ENCODE measurements at places on chromosomes 2 and 18.

- no peak for DNase-seq
Observed at GRCh38 chr2:215833531-215834162, 179.7 kb downstream of the MREG start.

GRCh38 chr2:219714681-219715400 lies 87.4 kb downstream of the SLC4A3 start:
- no peak for DNase-seq

DNA sequence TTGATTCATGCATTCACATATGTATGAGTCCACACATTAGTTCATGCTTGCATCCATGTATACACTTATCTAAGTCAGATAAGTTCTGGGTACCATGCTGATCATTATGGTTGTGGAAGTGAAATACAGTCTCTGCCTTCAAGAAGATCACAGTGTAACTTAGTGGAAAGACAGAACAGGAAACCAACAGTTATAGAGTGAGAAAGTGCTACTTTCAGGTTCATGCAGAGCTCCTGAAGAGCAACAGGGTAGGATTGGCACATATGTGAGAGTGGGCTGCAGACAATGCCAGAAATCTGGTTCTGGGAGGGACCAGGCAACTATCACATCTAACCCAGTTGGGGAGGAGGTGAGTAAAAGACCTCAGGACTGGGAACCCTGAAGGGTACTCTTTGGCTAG lies 35.4 kb upstream of the PGAP1 start:
- DNase-seq: no peak

GRCh38 chr18:8537400-8537799 lies 71.8 kb upstream of the RAB12 start:
- no peak for DNase-seq

DNA sequence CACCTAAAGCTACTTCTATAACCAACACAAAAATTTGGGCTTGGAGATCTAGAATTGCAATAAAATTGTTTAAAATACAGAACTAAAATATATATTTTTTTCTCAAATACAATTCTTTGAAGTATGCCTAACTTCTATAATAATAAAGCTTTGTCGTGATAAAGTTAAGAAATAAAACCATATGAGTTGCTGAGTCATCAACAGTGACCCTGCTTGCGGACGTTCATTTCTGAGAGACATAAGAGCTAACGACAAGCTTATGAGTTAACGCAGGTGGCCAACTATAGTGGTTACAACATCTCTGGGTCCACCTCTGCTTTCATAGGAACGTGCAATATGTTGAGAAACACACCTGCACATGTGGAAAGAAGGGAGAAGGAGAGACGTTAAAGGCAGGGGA lies 407.1 kb upstream of the SLC14A2 start:
- no peak for DNase-seq

DNA sequence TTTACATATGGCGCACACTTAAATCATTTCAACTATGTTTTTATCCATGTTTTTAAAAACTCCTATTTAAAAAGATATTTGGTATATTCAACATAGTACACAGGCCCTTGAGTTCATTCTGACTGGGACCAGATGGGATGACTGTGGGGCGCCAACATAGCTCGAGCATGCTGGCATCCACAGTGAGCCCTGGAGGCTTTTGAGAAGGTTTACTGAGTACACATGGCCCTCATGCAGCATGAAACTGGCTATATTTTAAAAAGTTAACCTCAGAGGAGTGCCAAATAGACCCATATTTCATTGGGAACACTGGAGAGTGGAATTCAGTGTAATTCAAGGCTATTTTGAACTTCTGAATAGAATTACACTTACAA lies 83.6 kb downstream of the CCDC85A start:
- no peak for DNase-seq

GRCh38 chr2:240233885-240234502 lies 93.5 kb upstream of the OTOS start:
- no peak for DNase-seq

- DNase-seq: no peak
Observed at GRCh38 chr2:85213901-85214512, 80.8 kb downstream of the TCF7L1 start.

DNA sequence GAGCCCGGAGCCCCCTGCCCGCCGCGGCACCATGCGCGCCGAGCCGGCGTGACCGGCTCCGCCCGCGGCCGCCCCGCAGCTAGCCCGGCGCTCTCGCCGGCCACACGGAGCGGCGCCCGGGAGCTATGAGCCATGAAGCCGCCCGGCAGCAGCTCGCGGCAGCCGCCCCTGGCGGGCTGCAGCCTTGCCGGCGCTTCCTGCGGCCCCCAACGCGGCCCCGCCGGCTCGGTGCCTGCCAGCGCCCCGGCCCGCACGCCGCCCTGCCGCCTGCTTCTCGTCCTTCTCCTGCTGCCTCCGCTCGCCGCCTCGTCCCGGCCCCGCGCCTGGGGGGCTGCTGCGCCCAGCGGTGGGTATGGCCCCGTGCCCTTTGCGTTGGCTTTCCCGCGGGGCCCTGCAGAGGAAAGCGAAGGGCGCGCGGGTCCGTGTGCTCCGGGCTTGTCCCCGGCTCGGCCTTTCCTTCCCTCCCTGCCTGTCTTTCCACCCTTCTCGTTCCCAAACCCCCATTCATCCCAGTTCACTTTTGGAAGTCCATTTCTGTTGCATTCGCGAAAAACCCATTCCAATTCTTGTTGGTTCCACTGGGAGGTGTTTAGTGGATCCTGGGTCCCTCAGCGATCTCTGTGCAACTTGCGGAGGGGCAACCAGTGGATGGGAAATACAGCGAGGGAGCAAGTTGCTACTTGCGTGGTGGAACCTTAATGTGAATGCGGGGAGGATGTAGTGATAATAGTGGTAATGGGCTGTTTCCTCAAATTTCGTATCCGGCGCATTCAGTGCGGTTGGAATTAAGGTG lies 599 bp downstream of the ADAM23 start:
- DNase-seq: no peak

DNA sequence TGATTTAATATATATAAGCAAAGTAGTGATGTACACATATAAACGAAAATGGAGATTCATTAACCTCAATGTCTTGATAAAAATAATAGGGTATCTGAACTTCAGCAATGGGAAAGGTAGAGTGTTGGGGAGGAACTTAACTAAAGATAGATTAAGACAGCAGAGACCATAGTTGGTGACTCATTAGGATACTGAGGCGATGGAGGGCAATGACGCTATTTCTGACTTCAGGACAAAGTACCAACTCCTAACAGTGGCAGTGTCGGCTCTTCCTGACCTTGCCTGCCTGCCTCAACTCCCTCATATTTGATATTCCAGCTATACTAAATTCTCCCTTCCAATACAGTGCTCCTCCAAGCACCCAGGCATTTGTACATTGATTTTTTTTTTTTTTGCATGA lies 98.6 kb downstream of the CDH2 start:
- DNase-seq: no peak

- no peak for DNase-seq
Observed at GRCh38 chr2:152413228-152414030, 78.5 kb downstream of the FMNL2 start.

GRCh38 chr2:53753041-53753440 lies 14.6 kb upstream of the CHAC2 start:
- DNase-seq: no peak

GRCh38 chr2:213252206-213252605 lies 32.1 kb upstream of the SPAG16 start:
- no peak for DNase-seq

DNA sequence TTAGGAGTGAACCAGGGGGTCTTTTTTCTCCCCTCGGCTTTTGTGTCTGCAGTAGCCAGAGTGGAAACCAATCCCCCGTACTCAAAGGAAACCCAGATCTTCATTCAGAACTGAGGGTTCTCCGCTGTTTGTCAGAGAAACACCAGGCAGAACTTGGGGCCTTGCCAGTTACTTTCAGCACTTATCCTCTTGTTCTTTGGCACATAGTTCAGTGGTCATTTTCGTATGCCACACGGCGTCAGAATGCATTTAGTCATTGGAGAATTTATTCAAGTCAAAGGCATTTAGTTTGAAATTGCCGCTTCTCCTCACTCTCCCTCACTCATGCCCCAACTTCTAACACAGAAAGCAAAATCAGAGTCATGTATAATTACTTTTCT lies 102.9 kb downstream of the CABLES1 start:
- DNase-seq: no peak

GRCh38 chr2:164794016-164794415 lies 47.6 kb downstream of the COBLL1 start:
- DNase-seq: no peak

DNA sequence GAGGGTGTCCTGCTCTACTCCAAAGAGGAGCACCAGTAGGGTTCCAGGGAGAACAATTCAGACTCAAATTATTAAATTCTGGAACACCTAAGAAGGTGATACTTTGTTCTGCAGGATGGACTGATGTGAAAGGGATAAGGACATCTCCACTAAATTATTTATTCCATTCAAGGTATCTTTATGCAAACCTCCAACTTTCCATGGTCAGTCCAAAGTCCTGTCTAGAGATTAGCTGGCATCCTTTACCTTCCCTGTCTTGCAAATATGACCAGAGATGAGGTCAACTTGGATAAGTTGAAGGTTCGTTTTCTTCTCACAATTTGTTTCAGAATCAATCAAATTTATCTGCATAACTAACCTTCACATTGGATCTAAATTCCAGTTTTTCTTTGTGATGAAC lies 8.7 kb upstream of the ZBTB14 start:
- DNase-seq: no peak

GRCh38 chr2:23689131-23689700 lies 237.7 kb downstream of the ATAD2B start:
- DNase-seq: no peak

DNA sequence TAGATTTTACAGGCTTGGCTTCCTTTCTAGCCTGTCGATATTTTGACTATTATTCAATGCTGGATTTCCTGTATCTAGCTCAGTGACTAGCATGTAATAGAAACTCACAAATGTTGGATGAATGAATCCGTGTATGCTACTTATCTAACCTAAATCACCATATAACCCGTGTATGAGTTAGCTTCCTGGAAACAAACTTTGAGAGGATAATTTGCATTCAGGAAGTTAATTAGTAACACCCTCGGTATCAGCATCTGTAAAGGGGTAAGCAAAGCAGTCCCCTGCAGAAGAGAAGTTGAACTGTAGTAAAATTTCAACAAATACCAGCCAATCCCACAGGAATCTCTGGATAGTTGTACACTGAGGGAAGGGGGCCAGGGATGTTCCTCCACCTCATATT lies 269.4 kb upstream of the LRATD1 start:
- no peak for DNase-seq

DNA sequence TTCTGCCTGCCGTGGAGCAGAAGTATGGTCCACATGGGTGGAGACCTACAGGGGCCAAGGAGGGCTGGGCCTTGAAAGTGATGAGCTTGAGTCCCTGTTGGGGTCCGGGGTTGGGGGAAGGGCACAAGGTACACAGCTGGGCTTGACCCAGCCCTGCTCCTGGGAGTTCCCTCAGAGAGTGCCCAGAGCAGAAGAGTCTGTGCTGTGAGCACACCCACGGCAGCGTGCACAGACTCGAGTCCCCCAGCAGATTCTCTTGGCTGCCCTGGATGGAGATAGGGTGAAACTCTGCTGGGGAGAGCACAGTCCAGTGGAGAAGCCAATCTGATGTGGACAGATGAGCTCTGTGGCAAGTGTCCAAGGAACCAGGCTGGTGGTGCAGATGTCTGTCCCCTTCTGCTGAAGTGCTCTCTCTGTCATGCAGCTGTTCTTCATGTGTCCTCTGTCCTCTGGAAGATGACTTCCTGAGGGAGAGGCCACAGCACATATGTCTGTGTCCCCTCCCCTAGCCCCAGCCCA lies 27.5 kb downstream of the INPP4A start:
- DNase-seq: no peak

DNA sequence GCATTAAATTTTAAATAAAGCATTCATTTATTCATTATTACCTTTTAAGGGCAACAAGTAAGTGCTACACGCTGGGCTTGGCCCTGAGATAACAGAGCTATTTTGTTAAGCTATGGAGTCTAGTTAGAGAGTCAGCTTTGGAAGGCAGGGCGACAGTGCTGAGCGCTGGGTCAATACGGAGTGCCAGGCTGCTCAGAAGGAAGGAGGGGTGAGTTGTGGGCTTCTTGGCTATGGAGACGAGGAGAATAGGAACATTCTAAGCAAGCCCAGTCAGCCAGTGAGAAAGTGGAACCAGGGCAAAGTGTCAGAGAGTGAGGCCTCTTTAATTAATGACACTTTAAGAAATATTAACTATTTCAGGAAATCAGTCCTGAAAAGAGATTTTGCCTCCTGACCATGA lies 288.4 kb downstream of the LRRTM1 start:
- DNase-seq: no peak

- DNase-seq: no peak
Observed at GRCh38 chr2:231752061-231752460, 29.0 kb downstream of the PDE6D start.

DNA sequence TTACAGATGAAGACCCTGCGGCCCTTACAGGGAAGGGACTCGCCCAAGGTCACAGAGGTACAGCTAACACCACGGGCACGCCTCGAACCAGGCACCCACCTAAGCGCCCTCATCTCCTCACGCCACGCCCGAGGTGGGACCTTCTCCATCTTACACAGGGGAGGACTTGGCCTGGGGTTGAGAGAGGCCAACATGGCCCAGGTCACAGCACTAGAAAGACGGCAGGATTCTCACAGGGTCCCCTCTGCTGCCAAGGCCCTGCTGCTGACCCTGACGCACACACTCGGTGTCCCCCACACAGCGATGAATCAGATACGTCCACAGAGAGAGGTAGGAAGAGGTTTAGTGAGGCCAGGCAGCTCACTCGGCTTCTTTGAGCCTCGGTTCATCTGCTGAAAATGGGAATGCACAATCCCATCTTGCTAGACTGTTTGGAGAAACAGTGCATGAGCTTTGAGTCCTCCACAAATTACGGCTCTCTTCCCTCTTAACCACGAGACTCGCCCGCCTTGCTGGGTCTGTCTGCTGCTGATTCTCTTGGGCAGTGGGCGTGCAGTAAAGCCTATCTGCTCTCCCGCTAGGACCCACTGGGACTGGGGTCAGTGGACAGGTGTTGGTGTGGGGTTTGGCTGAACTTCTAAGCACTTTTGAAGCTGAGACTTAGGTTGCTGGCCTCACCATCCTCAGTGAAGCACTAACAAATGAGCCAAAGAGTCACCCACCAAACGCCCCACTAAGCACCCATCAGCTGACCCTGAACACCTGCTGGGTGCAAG lies 79.2 kb downstream of the SMAD7 start:
- DNase-seq: no peak

GRCh38 chr2:24819442-24820174 lies 26.4 kb downstream of the CENPO start:
- DNase-seq: no peak

- DNase-seq: no peak
Observed at GRCh38 chr2:235868224-235868623, 300.0 kb downstream of the GBX2 start.

- no peak for DNase-seq
Observed at GRCh38 chr2:71060871-71061270, 7.6 kb upstream of the NAGK start.

DNA sequence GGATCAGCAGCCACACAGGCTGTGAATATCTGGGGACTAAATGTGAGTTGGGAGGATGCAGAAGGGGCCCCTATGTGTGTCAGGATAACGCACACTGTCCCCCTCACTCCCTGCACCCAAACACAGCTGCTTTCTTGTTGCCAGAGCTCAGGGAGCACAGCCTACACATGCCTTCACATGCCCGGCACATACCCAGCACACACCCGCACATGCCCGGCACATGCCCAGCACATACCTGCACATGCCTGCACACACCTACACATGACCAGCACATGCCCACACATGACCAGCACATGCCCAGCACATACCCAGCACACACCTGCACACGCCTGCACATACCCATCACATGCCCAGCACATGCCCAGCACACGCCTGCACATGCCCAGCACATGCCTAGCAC lies 75.6 kb downstream of the TPO start:
- DNase-seq: no peak

GRCh38 chr18:54825601-54826344 lies 2.5 kb upstream of the RAB27B start:
- DNase-seq: no peak

Measured in PC-9 (cell line).